Posterior vena cava (tissue), 2 donors: ENCODE measurements at places on chromosomes 2 and 18. TPM values are rescaled to one million over a fixed set of nuclear protein-coding genes. Genes with fewer than 3 reads are reported as not detected.

DNA sequence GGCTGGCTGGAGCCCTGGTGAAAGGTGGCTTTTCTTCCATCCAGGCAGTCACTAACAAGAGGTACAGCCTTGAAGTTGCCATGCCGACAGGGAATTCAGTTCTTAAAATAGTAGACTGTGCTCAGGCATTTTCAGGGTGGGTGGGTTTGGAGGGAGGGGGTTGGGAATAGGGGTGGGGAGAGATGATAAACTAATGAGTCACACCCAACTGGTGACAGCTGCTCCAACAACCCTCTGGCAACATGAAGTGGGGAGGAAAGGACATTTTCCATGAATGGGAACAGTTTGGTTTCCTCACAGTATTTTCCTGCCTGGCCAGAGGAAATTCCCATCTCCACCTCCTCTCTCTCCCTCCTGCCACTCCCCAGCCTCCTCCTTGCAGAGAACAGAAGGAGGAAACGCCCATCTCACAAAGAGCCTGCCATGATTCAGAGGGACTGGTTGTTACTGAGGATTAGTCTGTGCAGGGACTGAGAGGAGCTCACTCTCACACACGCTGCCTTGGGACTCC lies 113.0 kb upstream of the SLC1A4 start:
- peak; percentile 74 for DNase-seq

DNA sequence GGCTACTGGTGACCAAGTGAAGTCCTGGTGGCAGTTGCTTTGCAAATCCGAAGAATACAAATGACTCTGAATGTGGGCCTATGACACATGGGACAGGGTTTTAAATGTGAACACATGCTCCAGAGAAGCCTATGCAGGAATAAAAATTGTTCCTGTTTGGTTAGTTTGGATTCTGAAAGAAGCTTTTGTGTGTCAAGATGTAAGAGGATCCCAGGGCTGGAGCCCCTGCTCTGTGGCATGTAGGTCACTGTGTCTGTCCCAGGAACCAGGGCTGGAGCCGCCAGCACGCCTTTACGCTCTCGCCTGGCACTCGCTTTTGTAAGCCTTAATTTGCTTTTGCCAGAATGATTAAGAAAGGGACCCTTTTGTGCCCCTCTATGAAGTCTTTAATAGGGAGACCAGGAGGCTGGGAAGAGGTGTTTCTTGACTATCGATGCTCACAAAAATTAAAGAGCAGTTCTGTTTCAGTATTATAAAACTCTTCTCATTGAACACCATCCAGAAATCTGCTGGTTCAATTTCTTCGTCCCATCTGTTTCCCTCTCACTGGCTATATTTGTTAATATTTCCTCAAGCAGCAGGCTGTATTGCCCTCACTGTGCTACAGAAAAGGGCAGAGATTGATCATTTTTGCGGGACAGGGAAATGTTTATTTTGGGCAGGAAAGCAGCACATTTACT lies 532.7 kb upstream of the POU3F3 start:
- DNase-seq, result no peak

DNA sequence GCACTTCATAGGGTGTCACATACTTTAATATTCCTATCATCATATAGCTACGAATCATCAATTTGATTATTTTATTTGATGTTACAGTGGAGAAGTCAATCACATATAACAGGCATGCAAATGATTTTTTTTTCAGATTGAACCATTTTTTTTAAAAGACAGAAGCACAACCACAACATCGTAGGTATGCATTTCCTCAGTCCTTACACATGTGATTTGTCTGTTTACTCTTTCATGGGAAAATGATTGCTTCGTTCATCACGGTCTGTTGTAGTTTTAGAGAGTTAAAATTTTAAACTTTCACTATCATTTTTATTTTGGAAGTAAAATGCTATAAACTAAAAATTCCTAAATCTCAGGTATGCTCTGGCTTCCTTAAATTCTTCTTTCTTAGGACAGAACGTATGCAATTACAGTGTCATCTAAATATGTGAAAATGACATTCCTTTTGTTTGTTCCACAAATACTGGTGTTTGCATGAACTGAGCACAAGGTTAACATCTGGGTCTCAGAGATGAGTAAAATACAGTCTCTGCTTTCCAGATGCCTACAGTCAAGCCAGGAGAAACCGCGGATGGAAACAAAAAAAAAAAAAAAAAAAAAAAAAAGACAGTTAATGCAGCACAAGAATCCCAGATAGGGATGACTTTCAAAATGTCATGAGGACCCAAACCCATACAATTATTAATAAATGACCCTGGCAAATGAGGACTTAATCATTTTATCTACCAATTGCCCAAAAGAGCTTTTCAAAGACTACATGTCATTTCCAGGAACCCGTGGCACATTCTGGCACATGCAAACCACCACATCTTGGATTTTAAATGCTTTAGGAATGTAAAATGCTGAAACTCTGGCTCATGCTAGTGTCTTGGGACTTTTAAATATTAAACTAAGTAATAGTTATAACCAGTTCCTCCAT lies 201.2 kb downstream of the LRP1B start:
- no peak for DNase-seq

The CDH19 gene
- total RNA-seq, result 5.0 TPM

The CCDC121 gene
- total RNA-seq, result 3.3 TPM

DNA sequence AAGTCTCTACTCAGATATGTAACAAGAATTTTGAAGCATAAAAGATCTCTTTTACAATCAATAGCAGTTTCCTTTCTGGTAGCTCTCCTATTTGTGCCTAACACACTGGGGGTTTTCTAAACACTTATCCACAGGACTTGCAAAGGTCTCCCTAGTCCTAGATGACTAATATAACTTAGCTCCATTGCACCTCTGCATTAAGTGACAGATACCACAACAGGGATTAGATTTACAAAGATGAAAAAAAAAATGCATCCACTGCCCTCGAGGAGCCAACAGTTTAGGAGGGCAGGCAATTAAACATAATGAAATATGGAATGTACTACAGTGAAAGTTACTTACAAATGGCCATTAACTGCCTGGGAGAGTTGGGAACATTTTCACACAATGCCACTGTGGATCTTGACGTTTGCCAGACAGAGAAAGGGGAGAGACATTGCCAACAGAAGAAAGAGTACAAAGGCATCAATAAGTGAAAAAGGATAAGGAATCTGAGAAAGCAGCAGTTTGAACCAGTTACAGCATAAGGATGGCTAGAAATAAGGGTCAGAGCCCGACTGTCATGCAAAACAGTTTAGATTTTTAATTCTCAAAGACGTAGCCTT lies 14.3 kb downstream of the PPP3R1 start:
- no peak for DNase-seq

DNA sequence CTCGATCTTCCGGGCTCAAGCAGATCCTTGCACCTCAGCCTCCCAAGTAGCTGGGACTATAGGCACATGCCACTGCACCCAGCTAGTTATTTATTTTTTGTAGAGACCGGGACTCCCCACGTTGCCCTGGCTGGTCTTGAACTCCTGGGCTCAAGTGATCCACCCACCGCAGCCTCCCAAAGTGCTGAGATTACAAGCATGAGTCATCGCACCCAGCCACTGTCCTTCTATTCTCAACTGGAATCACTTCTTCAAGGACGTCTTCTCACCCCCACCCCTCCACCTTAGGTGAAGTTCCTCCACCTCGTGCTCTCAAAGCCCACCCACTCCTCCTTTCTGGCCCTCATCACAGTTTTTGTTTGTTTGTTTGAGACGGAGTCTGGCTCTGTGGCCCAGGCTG lies 54.0 kb upstream of the REL start:
- DNase-seq, result no peak

DNA sequence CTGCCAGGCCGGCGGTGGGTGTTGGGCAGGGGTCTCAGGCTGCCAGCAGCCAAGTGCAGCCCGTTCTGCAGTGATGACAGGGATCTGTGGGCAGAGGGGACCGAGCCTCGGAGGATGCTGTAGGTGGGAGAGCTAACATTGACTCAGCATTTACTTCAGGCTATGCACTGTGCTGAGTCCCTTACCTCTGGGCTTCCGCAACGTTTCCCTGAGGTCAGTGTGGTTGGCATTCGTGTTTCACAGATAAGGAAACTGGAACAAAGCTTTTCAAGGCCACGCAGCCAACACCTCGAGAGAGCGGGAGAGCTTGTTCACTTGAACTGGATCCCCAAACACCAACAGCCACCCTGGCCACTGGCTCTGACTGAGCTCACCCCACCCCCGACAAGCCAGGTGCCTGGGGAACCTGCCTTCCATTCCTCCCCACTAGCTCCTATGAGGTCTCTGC lies 839 bp upstream of the GPR148 start:
- DNase-seq, result no peak

DNA sequence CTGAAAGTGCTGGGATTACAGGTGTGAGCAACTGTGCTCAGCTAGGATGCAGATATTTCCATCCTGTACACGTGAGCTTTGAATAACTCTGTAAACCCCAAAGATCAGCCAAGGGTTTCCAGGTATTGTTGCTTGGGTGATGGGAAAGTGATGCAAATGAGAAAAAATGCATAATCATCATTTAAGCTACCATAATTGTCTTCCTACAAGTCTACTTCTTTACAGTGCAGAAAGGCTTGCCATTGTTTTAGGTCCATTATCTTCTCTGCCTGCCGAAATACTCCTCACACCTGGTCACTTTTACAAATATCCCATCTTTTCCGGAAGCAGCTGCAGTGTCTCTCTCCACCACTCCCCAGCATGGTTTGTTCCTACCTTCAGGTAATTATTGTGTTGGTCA lies 259.8 kb upstream of the CCDC68 start:
- DNase-seq, result no peak

- no peak for DNase-seq
Observed at GRCh38 chr2:36789181-36789804, 92.8 kb downstream of the VIT start.

DNA sequence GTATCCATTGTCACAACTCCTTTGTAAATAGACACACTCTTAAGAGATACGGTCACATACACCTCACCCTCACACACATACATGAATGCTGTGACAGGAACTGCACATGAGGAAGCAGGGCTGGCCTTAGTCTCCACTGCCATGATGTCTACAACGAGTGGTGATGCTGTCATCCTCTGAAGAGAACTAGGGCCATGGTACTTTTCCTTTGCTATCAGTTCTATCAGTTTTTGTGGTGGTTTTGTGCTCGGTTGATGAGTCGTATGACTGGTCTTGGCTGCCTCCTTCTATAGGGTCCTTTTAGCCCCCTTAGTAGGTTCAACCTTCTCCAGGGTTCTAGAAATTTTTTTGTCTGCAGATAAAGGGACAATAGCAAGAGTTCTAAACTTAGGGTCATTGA lies 66.0 kb downstream of the MYO3B start:
- DNase-seq, result no peak

The TOGARAM2 gene
- total RNA-seq, result 0.60 TPM

DNA sequence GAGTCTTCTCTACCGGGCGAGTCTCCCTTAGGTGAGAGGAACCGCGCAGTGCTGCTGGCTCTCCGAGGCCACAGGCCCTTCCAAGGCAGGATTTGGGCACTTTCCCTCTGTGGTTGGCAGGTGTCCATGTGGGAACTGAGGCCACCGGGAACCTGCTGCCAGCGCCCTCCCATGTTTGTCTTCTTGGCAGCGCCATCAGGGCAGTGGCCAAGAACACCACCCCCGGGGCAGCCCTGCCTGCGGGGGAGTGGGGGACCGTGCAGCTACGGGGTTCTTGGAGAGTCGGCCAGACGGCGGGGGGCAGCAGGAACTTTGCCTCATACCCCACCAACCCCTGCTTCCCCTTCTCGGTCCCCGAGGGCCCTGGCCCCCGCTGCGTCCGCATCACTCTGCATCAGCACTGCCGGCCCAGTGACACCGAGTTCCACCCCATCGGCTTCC lies 10.0 kb downstream of the CAPN10 start:
- peak; percentile 81 for DNase-seq

The KYNU gene
- 3.0 TPM for total RNA-seq

The PTCD3 gene
- 58.5 TPM for total RNA-seq

The CXCR1 gene
- 2.5 TPM for total RNA-seq

The PXDN gene
- 75.3 TPM for total RNA-seq

The DSEL gene
- total RNA-seq, result 16.4 TPM

DNA sequence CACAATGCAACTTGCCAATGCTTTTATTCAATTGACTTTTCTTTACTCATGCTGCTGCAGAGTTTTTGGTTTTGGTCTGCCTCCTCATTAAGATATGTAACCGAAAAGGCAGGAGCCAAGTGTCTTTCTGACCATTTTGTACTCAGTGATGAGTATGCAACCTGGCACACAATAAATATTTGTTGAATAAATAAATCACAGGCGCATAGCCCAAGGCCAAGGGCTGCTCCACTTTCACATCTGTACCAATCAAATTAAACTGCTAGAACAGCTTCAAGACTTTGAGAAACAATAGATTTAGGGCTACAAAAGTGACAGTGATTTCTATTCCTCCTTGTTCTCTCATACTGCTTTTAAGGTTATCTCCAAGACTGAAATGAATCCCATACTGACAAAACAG lies 828.2 kb downstream of the RNF144A start:
- no peak for DNase-seq

GRCh38 chr2:105296017-105296611 lies 33.4 kb downstream of the TGFBRAP1 start:
- DNase-seq, result no peak

The MYO5B gene
- 1.4 TPM for total RNA-seq

The EPAS1 gene
- 478 TPM for total RNA-seq
